ENCODE measurements at places on chromosomes 5 and 9. TPM values are rescaled to one million over a fixed set of nuclear protein-coding genes. Genes with fewer than 3 reads are reported as not detected.

Gene ZCCHC10
- 30.1 TPM for total RNA-seq

Gene GRIA1
- total RNA-seq: not detected

Gene GHR
- not detected for total RNA-seq

Gene SVEP1
- 1.9 TPM for total RNA-seq

Gene C5orf63
- total RNA-seq: 4.0 TPM

Gene OTP
- 0.08 TPM for total RNA-seq

Gene SOX30
- 0.05 TPM for total RNA-seq

Gene KCNN2
- total RNA-seq: 0.15 TPM

Gene ADAMTS19
- total RNA-seq: not detected

Gene CNTNAP3
- 12.2 TPM for total RNA-seq

Gene LRRC19
- not detected for total RNA-seq

Gene SLC27A4
- 36.1 TPM for total RNA-seq

Gene C6
- total RNA-seq: not detected

Gene PTPN3
- 13.5 TPM for total RNA-seq

Gene LPAR1
- total RNA-seq: 10.2 TPM

Gene DMGDH
- total RNA-seq: not detected

Gene SYNPO
- 30.7 TPM for total RNA-seq

Gene DNM1
- total RNA-seq: 88.2 TPM

Gene S100Z
- not detected for total RNA-seq

Gene C9
- total RNA-seq: not detected

Gene UGT3A2
- total RNA-seq: not detected

Gene PPP1R26
- total RNA-seq: 19.0 TPM

Data from A549 treated with DMSO at 1 μM for 4 hours (cell line).